ENCODE measurements at places on chromosomes 5 and 9.

DNA sequence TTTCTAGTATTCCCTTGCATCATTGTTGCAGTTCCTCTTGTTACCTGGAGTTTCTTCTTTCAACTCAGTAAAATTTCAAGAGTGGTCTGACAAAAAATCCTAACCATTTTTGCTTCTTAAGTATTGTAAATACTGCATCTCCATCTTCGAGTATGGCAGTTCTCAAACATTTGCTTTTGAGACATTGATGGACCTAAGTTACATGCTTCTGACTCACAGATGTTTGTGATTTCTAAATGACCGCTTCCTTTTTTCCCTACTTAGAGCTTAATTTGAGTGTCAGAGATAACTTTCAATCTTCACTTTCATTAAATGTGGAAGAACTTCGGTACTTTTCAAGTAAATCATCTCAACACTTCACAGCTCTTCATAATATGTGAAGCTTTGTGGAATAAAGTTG is 4.2 kb downstream of the UHRF2 start:
- no peak for DNase-seq

GRCh38 chr5:157584628-157585027 is 9.1 kb upstream of the ADAM19 start:
- no peak for DNase-seq

DNA sequence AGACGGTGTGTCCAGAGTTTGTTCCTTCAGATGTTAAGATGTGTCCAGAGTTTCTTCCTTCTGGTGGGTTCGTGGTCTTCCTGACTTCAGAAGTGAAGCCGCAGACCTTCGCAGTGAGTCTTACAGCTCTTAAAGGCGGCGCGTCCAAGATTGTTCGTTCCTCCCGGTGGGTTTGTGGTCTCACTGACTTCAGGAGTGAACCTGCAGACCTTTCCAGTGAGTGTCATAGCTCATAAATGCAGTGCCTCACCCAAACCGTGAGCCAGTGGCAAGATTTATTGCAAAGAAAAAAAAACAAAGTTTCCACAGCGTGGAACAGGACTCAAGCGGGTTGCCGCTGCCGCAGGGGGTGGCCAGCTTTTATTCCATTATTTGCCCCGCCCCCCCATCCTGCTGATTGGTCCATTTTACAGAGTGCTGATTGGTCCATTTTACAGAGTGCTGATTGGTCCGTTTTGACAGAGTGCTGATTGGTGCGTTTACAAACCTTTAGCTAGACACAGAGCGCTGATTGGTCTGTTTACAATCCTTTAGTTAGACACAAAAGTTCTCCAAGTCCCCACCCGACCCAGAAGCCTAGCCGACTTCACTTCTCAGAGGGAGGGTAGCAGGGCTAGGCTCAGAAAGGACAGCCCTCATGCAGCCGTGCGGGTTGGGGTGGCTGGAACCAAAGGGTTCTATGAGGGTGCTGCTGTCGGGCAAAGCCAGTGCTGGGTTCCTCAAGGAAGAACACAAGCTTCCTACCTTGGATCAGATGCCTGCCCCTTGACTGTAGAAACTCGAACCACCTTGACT is 9.1 kb upstream of the RNF130 start:
- peak; percentile 47 for DNase-seq

- DNase-seq = no peak
These were observed 139.7 kb downstream of the CEP120 start for GRCh38 chr5:123283499-123283898.

GRCh38 chr5:178988436-178989220 is 6.5 kb downstream of the GRM6 start:
- DNase-seq = no peak

- no peak for DNase-seq
These were observed 302.5 kb downstream of the TENT4A start for GRCh38 chr5:7015586-7016256.
